ENCODE measurements at places on chromosomes 6 and 20. TPM values are rescaled to one million over a fixed set of nuclear protein-coding genes. Genes with fewer than 3 reads are reported as not detected.
A peak's percentile ranks its signal among the peaks of the same experiment; 100 is the strongest.

DNA sequence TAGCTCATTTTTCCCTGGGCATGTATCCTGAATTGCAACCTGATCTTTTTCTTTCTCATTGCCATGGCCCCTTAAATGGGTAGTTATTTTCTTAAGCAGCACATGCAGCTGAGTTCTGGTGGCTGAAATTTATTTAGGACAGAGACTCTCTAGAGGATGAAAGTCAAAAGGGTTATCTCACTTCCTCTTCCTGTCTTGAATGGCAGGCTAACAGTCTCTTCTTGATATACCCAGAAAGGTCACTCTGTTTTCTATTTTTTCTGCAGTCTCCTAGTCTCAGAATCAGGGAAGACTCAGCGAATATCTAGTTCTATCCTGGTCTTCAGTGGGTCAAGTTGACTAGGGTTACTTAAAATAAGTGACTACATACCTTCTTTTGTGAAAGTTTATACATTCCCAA, 243.3 kb downstream of the EPHA7 start:
- no peaks in the 10 kb centered on the region for H3K4me1 ChIP-seq
- no peak overlapping the region for H3K27ac ChIP-seq
- no peak overlapping the region for H3K4me3 ChIP-seq
- no peaks in the 10 kb centered on the region for H3K27me3 ChIP-seq

DNA sequence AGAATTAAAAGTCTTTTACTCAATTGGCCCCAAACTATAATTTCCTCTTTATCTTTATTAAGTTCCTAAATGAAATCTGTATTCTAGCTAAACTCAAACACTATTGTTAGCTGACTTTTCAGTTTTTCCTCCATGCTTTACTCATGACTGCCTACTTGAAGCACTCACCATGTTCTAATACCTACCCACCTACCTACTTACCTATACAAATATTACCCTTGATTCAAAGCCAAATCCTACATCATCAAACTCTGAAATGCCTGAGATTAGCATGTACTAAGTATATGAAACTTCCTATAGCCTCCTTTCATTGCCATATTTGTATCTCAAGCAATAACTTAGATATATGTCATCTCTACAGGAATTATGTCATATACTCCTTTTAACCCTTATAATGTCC, 259.7 kb downstream of the HDGFL1 start:
- H3K27ac ChIP-seq: no peak overlapping the region
- DNase-seq: no peak

DNA sequence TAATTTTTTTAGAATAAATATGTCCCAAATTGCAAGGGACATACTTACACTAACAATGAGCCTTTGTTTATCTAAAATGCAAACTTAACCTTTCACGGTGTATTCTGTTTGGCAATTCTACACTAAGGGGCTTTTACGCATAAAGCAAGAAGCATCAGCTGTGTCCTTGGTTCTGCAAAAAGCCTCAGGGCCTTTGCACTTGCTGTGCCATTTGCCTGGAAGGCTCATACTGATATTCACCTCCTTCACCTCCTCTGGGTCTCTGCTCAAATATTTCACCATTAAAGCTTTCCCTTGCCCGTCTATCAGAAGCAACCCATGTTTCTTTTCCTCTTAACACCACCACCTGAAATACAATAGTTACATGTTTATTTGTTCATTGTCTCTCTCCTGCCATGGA, 8.9 kb upstream of the BMP7 start:
- H3K36me3 ChIP-seq: no peaks in the 10 kb centered on the region
- no peak for DNase-seq
- no peak overlapping the region for H3K27ac ChIP-seq

DNA sequence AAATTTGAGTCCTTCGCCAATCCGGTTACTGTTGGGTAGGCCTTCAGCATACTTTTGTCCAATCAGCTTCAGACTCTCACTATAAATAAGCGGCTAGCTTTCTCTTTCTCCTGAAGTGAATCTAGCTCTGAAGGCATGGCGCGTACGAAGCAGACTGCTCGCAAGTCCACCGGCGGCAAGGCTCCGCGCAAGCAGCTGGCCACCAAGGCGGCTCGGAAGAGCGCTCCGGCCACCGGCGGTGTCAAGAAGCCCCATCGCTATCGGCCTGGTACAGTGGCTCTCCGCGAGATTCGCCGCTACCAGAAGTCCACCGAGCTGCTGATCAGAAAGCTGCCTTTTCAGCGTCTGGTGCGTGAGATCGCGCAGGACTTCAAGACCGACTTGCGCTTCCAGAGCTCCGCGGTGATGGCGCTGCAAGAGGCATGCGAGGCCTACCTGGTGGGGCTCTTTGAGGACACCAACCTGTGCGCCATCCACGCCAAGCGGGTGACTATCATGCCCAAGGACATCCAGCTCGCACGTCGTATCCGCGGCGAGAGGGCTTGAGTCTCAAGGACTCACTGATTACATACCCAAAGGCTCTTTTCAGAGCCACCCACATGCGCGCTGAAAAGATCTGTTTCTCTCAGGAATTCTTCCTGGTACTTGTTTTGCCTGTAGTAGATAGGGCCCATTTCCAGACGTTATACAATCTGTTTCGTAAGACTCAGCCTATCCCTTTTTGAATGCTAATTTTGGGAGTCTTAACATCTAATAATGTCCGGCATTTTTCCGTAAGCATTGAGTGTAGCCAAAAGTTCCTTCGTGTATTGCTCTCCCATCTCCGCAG, 102.0 kb downstream of the OR2B2 start:
- peak; percentile 67 for DNase-seq
- peaks cover 38% of the 10 kb centered on the region for H3K4me1 ChIP-seq
- H3K27me3 ChIP-seq: no peaks in the 10 kb centered on the region

GRCh38 chr6:11718463-11718862, 60.1 kb downstream of the ADTRP start:
- H3K27ac ChIP-seq: no peak overlapping the region
- no peaks in the 10 kb centered on the region for H3K27me3 ChIP-seq
- H3K4me1 ChIP-seq: peaks cover 43% of the 10 kb centered on the region
- H3K4me3 ChIP-seq: no peak overlapping the region
- H3K36me3 ChIP-seq: no peaks in the 10 kb centered on the region

DNA sequence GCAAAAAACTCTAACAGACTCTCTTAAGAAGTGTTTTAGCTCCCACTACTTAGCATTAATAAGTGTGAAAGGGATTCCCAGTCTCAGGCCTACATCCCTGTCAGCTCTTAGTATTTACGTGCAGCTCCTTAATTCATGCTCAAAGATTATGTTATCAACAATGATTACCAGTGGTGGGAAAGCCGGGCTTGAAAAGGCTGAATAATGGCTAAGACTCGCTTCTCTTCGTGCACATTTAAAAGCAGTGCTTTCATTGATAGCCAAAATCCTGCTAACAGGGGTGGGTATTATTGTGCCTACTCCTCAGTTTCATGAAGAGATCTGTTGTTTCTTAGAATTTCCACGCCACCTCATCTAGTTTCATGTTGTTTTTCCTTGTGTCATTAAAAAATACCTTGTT, 518.8 kb downstream of the GRIK2 start:
- H3K4me3 ChIP-seq: no peak overlapping the region
- H3K27me3 ChIP-seq: no peaks in the 10 kb centered on the region
- no peak for DNase-seq
- no peak overlapping the region for H3K27ac ChIP-seq
- no peaks in the 10 kb centered on the region for H3K36me3 ChIP-seq

GRCh38 chr6:33132081-33132524, 56.3 kb downstream of the HLA-DPB1 start:
- H3K27ac ChIP-seq: no peak overlapping the region
- H3K27me3 ChIP-seq: no peaks in the 10 kb centered on the region
- H3K36me3 ChIP-seq: no peaks in the 10 kb centered on the region
- no peak for DNase-seq
- H3K4me1 ChIP-seq: no peaks in the 10 kb centered on the region

- no peak overlapping the region for H3K4me3 ChIP-seq
- no peak overlapping the region for H3K27ac ChIP-seq
- H3K36me3 ChIP-seq: no peaks in the 10 kb centered on the region
- H3K4me1 ChIP-seq: no peaks in the 10 kb centered on the region
- DNase-seq: no peak
Measured at GRCh38 chr6:148041546-148041945, 301.1 kb upstream of the SASH1 start.

DNA sequence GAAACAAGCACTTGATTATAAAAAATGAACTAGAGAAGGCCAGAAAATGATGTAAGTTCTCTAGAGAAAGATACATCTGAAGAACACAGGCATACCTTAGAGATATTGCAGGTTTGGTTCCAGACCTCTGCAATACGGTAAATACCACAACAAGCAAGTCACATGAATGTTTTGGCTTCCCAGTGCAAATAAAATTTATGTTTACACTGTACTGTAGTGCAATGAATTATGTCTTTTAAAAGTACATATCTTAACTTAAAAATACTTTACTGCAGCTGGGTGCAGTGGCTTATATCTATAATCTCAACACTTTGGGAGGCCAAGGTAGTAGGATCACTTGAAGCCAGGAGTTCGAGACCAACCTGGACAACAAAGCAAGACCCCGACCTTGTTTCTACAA, 10.9 kb upstream of the KIAA1586 start:
- no peak overlapping the region for H3K4me3 ChIP-seq
- DNase-seq: no peak
- no peaks in the 10 kb centered on the region for H3K36me3 ChIP-seq
- peaks cover 3% of the 10 kb centered on the region for H3K27me3 ChIP-seq

DNA sequence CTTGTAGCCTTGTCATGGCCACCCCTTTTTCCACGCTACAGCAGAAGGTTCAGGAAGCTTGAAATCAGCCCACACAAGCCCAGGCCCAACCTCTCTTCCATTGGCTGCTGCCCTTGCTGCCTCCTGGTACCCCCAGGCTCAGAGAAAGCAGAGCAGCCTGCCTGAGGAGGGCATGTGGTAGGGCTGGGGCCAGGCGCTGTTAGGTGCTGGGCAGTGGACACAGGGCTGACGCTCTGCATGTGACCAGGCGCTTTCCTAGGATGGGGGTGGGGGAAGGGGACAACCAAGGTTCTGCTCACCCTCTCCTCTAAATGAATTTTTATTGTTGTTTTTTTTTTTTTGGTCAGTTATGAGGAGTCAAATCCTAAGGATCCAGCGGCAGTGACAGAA, 36.3 kb upstream of the ID1 start:
- H3K27me3 ChIP-seq: no peaks in the 10 kb centered on the region
- H3K27ac ChIP-seq: no peak overlapping the region
- H3K4me3 ChIP-seq: no peak overlapping the region
- DNase-seq: no peak

- H3K27me3 ChIP-seq: no peaks in the 10 kb centered on the region
- no peak overlapping the region for H3K4me3 ChIP-seq
- H3K36me3 ChIP-seq: no peaks in the 10 kb centered on the region
- DNase-seq: no peak
Measured at GRCh38 chr6:137763436-137763835, 103.6 kb upstream of the TNFAIP3 start.

DNA sequence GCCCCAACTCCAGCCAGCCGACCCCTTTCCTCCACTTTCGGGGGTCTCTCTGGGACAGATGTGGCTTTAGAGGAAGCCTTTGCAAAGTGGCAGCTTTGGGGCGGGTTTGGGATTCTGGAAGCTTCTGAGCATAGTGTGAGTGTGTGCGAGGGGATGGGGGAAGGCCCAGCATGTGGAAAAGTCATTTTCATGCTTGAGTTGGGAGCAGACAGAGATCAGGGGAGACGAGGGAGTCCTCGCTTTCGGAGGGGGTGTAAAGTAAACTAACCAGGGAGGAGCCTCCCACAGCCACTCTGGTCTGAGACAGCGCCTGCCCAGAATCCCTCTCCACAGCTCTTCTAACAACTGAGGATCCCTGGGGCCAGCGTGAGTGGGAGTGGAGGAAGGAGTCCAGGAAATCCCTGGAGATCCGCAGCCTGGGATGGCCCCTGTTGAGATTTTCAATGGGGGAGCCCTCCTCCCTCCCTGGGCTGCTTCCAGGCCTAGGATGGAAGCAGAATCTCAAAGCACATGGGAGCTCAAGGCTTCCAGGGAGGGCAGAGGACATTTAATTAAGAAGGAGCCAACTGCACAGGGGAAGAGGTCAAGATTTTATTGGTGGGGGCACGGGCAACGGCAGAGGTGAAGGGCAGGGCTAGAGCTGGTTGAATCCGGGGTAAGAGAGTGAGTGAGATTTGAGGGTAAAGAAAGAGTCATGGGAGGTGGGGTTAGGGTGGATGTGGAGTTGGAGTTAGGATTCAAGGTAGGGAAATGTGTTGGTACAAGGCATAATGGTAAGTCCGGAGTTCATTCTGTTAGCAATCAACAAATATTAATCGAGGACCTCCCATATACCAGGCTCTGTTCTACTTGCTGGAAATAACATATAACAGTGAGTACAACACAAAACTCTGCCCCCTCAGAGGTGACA, 102.3 kb upstream of the FOXP4 start:
- H3K36me3 ChIP-seq: no peaks in the 10 kb centered on the region
- H3K4me1 ChIP-seq: peaks cover 39% of the 10 kb centered on the region
- no peak overlapping the region for H3K27ac ChIP-seq
- no peak overlapping the region for H3K4me3 ChIP-seq
- no peak for DNase-seq
- peaks cover 4% of the 10 kb centered on the region for H3K27me3 ChIP-seq

- H3K4me1 ChIP-seq: no peaks in the 10 kb centered on the region
- H3K27me3 ChIP-seq: no peaks in the 10 kb centered on the region
- no peak for DNase-seq
- H3K27ac ChIP-seq: no peak overlapping the region
- H3K4me3 ChIP-seq: no peak overlapping the region
Measured at GRCh38 chr6:117306227-117306790, 41.0 kb downstream of the VGLL2 start.

DNA sequence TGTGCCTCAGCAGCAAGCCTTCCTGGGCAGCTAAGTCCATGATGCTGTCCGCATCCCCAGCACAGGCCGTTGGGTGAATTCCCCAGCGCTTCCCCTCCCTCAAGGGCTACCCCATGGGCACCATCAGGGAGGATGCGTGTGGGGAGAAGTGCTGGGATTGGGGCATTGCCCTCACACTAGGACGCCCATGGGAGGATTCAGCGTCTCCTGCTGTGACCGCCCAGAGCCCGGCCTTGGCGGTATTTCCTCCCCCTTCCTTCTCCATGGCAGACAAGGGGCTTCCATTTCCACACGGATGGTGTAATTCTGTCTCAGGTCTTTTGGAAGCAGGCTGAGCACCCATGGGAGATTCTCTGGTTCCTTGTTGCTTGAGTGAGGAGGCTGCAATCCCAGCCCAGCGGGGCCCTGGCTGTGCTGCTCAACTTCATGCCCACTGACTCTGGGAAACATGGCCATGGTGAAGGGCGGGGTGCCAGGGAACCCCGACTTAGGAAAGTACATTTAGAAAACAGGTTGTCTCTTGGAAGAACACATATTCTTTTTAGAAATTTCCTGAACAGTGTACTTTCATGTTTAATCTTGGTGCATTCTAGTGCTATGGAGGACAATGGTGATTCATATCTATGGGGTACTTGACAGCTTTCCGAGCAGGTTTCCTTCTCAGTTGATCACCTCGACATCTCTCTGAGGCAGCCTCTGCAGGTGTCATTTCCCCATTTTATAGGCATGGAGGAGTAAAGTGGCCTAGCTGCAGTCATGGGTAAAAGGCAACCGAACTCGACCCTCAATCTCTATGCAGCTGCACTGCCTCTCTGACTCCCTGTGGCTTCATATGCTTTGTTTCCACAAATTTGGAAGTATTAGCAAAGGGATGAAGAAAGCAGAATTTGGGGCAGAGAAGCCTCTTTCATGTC, 178.2 kb upstream of the CST7 start:
- H3K36me3 ChIP-seq: no peaks in the 10 kb centered on the region
- H3K27me3 ChIP-seq: peaks cover 3% of the 10 kb centered on the region
- H3K4me3 ChIP-seq: no peak overlapping the region
- no peaks in the 10 kb centered on the region for H3K4me1 ChIP-seq
- H3K27ac ChIP-seq: no peak overlapping the region
- DNase-seq: no peak

Gene PRR18
- 0.09 TPM for total RNA-seq

Gene CNKSR3
- 0.50 TPM for total RNA-seq

Gene SNRNP48
- total RNA-seq: 15.0 TPM
